Peyer's patch (tissue), 4 donors: ENCODE measurements at places on chromosomes 3 and 15. TPM values are rescaled to one million over a fixed set of nuclear protein-coding genes. Genes with fewer than 3 reads are reported as not detected.
A peak's percentile ranks its signal among the peaks of the same experiment; 100 is the strongest.

DNA sequence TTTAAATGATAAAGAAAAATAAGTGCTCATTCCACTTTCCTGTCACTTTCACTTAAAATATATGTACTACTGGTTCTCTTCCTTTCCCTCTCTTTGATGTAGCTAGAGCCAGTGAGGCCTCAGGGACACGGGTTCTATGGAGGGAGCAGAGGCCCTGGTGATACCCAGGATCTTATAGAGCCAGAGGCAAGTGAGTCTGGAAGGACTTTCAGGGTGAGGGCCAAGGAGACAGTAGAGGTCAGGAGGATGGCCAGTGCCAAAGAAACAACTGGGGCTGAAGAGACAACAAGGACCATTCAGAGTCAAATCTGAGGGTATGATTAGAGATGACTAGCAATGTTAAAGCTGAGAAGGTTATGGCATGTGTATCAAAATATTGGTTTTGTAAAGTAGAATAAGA is 124.1 kb upstream of the GOLGA6L6 start:
- DNase-seq = no peak

Gene GOLGA8R
- 36.3 TPM for total RNA-seq

Gene TMCO5A
- total RNA-seq = not detected

- no peak for DNase-seq
Observed at GRCh38 chr3:10475983-10476382, 29.4 kb downstream of the ATP2B2 start.

- no peak for DNase-seq
Observed at GRCh38 chr3:157373783-157374182, 62.9 kb upstream of the PTX3 start.

GRCh38 chr15:62465173-62465572 is 300.1 kb upstream of the C2CD4B start:
- no peak for DNase-seq

GRCh38 chr3:42804106-42804830 is at the start of gene HIGD1A:
Gene HIGD1A (minus strand): TSS chr3:42804490. CDS start chr3:42794253, 10,237 bp downstream.
- peak; percentile 94 for DNase-seq

- DNase-seq = no peak
Observed at GRCh38 chr3:16496008-16496407, 17.5 kb downstream of the RFTN1 start.

GRCh38 chr15:62244762-62245161 is 79.7 kb upstream of the C2CD4B start:
- no peak for DNase-seq

DNA sequence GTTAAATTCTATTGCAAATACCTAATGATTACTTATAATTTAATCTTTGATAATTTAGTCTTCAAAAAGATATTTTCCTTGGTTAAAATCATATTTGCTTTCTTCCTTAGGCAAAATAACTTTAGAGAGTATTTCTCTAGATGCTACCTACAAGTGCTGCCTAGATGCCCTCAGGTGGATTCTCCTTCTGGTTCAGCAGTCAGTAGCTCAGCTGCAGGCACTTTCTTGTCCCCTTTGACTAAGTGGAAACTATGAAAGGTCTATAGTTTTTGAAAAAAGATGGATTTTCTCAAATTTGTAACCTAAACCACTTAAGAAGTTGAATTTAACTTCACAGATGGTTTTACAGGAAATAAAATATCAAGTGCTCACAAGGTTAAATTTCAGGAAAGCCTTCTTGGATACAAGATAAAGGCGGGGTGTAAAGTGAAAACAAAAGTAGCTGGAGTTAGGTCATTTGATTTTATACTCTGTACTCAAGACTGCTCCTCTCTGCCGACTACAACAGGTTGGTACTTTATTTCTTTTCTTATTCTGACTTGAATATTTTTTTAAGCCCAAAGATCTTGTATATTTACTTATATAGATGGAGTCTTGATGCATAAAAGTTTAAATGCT is at the start of gene ACKR4:
Gene ACKR4 (plus strand): TSS at position 455 of the 618 bp plus-strand sequence. CDS start 3,128 bp downstream, outside the sequence.
- no peak for DNase-seq

Gene SHC4
- 0.66 TPM for total RNA-seq
